Activated CD8-positive, alpha-beta T cell treated with anti-CD3 and anti-CD28 coated beads for 36 hours (primary cell): ENCODE measurements at places on chromosomes 5 and 9. TPM values are rescaled to one million over a fixed set of nuclear protein-coding genes. Genes with fewer than 3 reads are reported as not detected.
A peak's percentile ranks its signal among the peaks of the same experiment; 100 is the strongest.

The TRAF1 gene
- 147 TPM for total RNA-seq

The SLC45A2 gene
- not detected for total RNA-seq

GRCh38 chr9:108536836-108537601 lies 318.8 kb downstream of the ACTL7B start:
- no peaks in the 10 kb centered on the region for H3K36me3 ChIP-seq
- H3K4me1 ChIP-seq, result no peaks in the 10 kb centered on the region
- no peak overlapping the region for H3K4me3 ChIP-seq

The ADAMTS16 gene
- not detected for total RNA-seq

DNA sequence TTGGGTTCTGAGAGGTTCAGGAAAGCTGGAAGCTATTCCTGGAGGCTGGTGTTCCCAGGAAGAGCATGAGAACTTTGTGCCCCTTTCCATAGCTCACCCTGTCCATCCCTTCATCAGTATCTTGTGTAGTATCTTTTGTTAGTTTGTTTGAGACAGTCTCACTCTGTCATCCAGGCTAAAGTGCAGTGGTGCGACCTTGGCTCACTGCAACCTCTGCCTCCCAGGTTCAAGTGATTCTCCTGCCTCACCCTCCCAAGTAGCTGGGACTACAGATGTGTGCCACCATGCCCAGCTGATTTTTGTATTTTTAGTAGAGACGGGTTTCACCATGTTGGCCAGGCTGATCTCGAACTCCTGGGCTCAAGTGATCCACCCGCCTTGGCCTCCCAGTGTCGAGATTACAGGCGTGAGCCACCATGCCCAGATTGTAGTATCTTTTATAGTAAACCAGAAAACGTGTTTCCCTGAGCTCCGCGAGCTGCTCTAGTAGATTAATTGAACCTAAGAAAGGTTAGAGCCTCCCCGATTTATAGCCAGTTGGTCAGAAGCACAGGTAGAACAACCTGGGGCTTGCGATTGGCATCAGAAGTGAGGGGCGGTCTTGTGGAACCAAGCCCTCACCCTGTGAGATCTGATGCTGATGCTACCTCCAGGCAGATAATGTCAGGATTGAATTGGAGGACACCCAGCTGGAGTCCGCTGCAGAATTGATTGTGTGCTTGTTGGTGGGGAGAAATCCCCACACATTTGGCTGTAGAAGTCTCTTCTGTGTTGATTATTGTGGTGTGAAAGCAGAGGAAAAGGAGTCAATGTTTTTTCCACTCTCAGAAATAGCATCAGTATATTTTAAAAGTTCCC lies 32.3 kb downstream of the ATP6V0E1 start:
- peak overlapping the region; percentile 75 for H3K27ac ChIP-seq
- no peak for DNase-seq
- peaks cover 18% of the 10 kb centered on the region for H3K36me3 ChIP-seq

GRCh38 chr9:95268681-95269080 lies 48.8 kb downstream of the FANCC start:
- H3K36me3 ChIP-seq, result no peaks in the 10 kb centered on the region
- peaks cover 23% of the 10 kb centered on the region for H3K4me1 ChIP-seq
- H3K27me3 ChIP-seq, result no peaks in the 10 kb centered on the region

The CDC25C gene
- 12.2 TPM for total RNA-seq

The ANXA2R gene
- 10.4 TPM for total RNA-seq

DNA sequence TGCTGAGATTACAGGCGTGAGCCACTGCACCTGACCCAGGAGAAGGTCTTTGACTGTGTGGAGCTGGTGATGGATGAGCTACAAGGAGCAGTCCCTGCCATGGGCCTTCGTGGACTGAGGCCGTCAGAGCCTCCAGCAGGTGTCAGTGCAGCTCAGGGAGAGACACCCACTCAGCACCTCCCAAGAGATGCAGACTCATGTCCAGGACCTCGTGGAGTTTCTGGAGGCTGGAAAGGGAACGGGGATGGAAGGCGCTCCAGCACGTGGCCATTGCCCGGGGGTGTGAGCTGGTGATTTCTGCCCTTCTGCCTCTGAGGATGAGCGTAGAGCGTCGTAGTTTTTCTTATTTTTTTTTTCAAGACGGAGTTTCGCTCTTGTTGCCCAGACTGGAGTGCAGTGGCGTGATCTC lies 9.5 kb downstream of the TOR4A start:
- peak; percentile 53 for DNase-seq
- no peak overlapping the region for H3K27ac ChIP-seq
- no peak overlapping the region for H3K4me3 ChIP-seq
- H3K27me3 ChIP-seq, result peaks cover 6% of the 10 kb centered on the region

DNA sequence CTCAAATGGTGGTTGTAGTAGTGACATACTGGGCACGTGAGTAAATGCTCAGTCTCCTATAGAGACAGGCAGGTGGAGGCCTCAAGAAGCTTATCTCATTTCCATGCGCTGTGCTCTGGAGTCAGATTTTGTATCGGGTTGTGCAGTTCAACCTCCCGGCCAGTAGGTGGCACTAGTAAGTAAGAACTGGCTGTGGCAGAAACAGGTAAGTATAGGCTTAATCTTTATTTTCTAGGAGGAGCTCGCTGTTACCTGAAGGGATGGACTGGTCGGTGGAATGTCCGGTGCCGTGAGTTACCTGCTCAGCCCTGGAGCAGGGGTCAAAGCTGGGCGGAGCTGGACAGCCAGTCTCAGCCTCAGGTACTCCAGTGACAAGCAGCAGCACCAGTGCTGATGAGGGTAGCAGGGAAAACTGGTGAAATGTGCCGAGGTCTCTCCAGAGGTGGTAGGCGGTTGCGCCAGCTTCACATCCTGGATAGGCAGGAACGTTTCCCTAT lies 880.1 kb upstream of the SEMA6A start:
- no peaks in the 10 kb centered on the region for H3K36me3 ChIP-seq
- H3K27me3 ChIP-seq, result no peaks in the 10 kb centered on the region
- H3K4me1 ChIP-seq, result no peaks in the 10 kb centered on the region
- peak overlapping the region; percentile 55 for H3K4me3 ChIP-seq
- no peak overlapping the region for H3K27ac ChIP-seq

GRCh38 chr5:43649256-43649655 lies 46.3 kb downstream of the NNT start:
- no peak overlapping the region for H3K27ac ChIP-seq
- no peak for DNase-seq
- peaks cover 29% of the 10 kb centered on the region for H3K36me3 ChIP-seq
- H3K27me3 ChIP-seq, result no peaks in the 10 kb centered on the region
- H3K4me1 ChIP-seq, result no peaks in the 10 kb centered on the region

GRCh38 chr9:33843312-33843961 lies 26.5 kb downstream of the UBE2R2 start:
- H3K4me1 ChIP-seq, result peaks cover 31% of the 10 kb centered on the region
- H3K36me3 ChIP-seq, result peaks cover 10% of the 10 kb centered on the region
- no peak for DNase-seq

The PKD2L2 gene
- total RNA-seq, result not detected

DNA sequence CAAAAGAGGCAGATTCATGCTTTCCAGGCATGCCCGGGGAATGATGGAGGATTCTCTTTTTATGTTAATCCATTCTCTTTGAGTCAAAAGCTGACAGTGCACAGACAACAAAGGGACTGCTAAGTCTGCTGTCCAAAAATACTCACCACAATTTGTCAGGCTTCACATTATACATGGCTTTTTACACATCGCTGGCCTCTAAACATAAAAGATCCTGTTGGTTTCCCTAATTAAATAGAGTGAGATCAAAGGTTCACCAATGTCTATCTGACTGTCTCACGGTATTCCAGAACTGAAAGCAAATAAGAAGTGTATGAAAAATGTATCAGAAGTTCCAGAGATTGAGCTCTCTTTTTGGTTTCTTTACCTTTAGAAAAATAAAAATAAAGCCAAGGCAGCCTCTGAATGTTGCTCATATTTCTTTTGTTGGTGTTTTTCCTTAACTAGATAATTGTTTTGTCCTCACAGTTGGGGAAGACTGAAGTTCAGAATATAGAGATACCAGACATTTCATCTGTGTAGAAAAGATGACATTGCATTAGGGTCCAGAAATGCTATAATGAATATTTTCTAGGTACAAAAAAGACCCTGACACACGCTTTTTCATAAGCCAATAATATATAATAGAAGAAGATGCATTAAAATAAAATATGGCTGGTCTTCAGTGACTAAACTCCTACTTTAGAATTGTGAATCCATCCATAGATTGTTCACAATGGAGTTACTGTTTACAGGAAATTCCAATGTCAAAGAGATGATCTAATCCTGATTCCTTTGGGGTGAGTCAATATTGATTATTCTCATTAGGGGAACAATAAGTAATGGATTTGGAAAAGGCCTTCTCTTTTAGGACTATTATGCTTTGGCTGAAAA lies 688.2 kb upstream of the CDH6 start:
- no peaks in the 10 kb centered on the region for H3K4me1 ChIP-seq
- no peaks in the 10 kb centered on the region for H3K36me3 ChIP-seq
- DNase-seq, result no peak
- H3K27ac ChIP-seq, result no peak overlapping the region
- H3K27me3 ChIP-seq, result no peaks in the 10 kb centered on the region
- no peak overlapping the region for H3K4me3 ChIP-seq

The DMRT3 gene
- not detected for total RNA-seq

DNA sequence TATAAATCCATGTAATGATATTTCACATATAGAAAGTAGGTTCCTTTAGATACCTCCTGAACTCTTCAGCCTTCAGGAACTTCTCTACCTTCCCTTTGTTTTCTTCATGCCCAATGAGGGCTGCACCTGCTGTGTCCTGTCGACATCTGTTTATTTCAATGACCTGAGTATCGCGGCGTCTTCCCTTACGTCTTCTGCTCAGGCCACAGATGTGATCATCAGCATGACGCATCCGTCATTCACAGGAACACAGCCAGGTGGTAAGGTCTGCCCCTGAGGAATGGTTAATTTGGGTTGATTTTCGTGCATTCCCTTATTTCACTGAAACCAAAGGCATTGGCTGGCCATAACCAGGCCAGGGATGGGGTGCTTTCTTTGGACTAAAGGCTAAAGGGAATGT lies 217.1 kb downstream of the MED10 start:
- no peak overlapping the region for H3K27ac ChIP-seq
- no peak for DNase-seq
- H3K36me3 ChIP-seq, result no peaks in the 10 kb centered on the region
- H3K4me1 ChIP-seq, result no peaks in the 10 kb centered on the region
- no peak overlapping the region for H3K4me3 ChIP-seq
- H3K27me3 ChIP-seq, result peaks cover 5% of the 10 kb centered on the region

- H3K27me3 ChIP-seq, result no peaks in the 10 kb centered on the region
- no peak overlapping the region for H3K4me3 ChIP-seq
- no peak overlapping the region for H3K27ac ChIP-seq
- H3K36me3 ChIP-seq, result peaks cover 18% of the 10 kb centered on the region
These were observed 51.2 kb downstream of the MAPKAP1 start for GRCh38 chr9:125655691-125656410.

DNA sequence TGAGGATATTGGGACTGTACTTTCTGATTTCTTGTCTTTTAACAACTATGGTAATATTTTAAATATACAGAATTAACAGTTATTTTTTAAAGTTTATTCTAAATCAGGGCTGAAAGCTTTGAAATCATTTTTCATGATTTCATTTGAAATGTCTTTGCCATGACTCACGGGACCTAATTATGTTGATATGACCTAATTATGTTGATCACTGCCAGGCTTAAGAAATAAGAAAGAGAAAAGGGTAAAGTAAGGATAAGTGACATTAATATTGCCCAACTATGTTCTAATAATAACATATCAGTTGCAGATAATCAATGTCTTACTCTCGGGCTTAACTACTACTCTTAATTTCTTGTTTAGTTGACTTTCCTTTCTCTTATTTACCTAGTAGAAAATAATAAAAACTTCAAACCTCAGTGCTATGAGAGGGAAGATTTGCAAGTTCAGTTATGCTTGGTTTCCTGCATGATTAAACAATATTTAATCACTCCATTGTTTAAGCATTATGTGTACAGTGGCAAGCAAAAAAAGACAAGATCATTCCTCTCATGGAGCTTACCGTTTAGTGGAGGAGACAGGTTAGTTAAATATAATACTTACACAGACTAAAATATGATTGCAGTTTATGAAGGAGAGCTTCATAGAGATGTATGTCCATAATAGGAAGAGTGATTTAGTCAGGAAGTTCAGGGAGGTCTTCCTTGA lies 67.0 kb upstream of the EIF4EBP3 start:
- H3K4me1 ChIP-seq, result peaks cover 4% of the 10 kb centered on the region
- peaks cover 7% of the 10 kb centered on the region for H3K36me3 ChIP-seq
- peak overlapping the region; percentile 60 for H3K27ac ChIP-seq
- H3K4me3 ChIP-seq, result no peak overlapping the region
- H3K27me3 ChIP-seq, result no peaks in the 10 kb centered on the region

DNA sequence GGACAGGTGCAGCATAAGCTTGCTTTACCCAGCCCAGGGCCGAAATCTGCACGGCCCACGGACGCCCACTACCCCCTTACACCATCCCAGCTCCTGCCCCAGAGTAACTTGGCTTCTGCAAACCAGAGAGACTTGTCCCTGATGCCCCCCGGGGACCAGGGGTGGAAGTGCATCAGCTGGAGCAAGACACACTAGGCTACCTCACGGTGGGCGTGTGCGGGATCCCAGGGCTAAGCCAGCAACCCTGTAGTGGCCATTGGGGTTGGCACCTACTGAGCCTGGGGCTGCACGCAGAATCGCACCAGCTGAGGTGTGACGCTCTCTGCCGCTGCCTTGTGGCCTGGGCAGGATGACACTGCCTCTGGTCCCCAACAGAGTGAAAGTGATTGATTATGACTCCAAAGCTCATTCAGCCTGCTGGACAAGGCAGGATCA lies 6.1 kb upstream of the ZNF79 start:
- peaks cover 18% of the 10 kb centered on the region for H3K27me3 ChIP-seq
- no peak overlapping the region for H3K4me3 ChIP-seq
- peaks cover 7% of the 10 kb centered on the region for H3K4me1 ChIP-seq

The NEK6 gene
- total RNA-seq, result 21.8 TPM

- no peak overlapping the region for H3K4me3 ChIP-seq
- H3K36me3 ChIP-seq, result no peaks in the 10 kb centered on the region
- no peaks in the 10 kb centered on the region for H3K4me1 ChIP-seq
- no peak overlapping the region for H3K27ac ChIP-seq
- DNase-seq, result peak; percentile 11
These were observed 16.9 kb downstream of the TMEM174 start for GRCh38 chr5:73189871-73190376.

- DNase-seq, result no peak
- H3K27me3 ChIP-seq, result peaks cover 10% of the 10 kb centered on the region
- no peak overlapping the region for H3K27ac ChIP-seq
- H3K4me3 ChIP-seq, result no peak overlapping the region
- no peaks in the 10 kb centered on the region for H3K36me3 ChIP-seq
- H3K4me1 ChIP-seq, result no peaks in the 10 kb centered on the region
These were observed 26.9 kb upstream of the CNOT6 start for GRCh38 chr5:180467028-180467975.
